ENCODE measurements at places on chromosomes 3 and 15.

- peak; percentile 36 for DNase-seq
These were observed 1.5 kb downstream of the SNRPN start for GRCh38 chr15:24956111-24956838.

- DNase-seq, result peak; percentile 81
These were observed 442.9 kb downstream of the MCTP2 start for GRCh38 chr15:94674296-94674695.

GRCh38 chr3:42755681-42756578 is 17.1 kb downstream of the CCDC13 start:
- no peak for DNase-seq

- DNase-seq, result no peak
These were observed 102.2 kb downstream of the AQP9 start for GRCh38 chr15:58240191-58240932.

DNA sequence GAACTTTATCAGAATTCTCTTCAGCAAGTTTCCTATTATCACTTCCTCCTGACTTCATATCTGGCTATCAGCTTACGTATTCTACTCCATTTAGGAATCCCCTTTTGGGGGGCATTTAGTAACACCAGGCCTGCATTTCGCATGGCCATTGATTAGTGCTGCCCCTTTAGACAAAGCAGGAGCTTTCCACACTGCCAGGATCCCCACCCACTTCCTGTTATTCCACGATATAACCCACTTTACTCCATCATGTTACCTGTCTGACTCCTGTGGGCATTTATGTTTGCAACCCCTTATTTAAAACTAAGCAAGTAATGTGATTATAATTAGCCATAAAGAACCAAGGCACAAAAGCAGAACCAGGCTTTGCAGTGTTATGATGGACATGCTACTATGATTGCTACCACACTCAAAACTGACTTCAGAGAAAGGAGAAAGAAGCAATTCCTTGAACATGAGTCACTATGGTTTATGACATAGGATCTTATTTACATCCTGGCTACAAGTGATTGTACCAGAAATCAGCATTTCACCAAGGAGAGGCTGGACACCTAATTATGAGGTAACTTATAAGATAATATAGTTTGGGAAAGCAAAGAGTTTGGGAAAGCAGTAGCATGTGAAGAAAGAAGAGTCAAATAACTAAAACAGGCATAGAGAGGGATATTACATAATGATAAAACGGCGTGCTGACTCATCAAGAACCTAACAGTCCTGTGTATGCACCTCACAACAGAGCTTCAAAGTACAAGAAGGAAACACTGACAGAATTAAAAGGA is 96.3 kb downstream of the IGSF11 start:
- DNase-seq, result peak; percentile 56

- DNase-seq, result no peak
These were observed 105.6 kb downstream of the OSBPL10 start for GRCh38 chr3:31875437-31875836.

All from RWPE1 (cell line).